ENCODE measurements at places on chromosomes 3 and 15. TPM values are rescaled to one million over a fixed set of nuclear protein-coding genes. Genes with fewer than 3 reads are reported as not detected.

GRCh38 chr15:68341760-68342725 lies 64.5 kb downstream of the FEM1B start:
- DNase-seq: no peak

DNA sequence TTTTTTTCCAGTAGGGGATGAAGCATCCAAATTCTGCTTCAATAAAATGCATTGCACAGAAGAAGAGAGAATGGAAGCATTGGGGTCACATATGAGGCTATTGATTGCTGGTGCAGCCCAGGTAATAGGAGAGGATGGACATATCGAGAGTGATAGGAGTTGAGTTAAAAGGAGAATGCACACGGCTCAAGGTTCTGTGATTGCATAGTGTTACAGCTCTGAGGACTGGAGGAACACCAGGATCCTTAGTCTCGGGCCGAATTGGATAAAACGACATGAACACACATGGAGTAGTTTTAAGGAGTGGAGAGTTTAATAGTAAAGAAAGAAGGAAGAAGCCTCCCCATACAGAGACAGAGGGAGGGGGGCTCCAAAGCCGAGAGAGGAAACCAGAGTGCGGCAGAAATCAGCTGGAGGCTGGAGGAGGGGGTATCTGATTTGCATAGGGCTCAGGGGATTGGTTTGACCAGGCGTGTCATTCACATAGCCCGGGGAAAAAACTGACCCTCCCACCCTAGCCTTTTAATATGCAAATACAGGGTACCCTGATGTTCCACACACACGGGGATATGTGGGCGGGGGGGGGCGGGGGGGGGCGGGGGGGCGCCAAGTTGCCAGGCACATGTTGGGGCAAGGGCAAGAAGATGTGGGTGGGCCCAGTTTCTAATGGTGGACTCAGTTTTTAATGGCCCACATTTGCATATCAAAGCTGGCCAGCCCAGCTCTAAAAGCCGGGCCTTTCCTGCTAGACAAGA lies 156.9 kb downstream of the AGBL1 start:
- no peak for DNase-seq

DNA sequence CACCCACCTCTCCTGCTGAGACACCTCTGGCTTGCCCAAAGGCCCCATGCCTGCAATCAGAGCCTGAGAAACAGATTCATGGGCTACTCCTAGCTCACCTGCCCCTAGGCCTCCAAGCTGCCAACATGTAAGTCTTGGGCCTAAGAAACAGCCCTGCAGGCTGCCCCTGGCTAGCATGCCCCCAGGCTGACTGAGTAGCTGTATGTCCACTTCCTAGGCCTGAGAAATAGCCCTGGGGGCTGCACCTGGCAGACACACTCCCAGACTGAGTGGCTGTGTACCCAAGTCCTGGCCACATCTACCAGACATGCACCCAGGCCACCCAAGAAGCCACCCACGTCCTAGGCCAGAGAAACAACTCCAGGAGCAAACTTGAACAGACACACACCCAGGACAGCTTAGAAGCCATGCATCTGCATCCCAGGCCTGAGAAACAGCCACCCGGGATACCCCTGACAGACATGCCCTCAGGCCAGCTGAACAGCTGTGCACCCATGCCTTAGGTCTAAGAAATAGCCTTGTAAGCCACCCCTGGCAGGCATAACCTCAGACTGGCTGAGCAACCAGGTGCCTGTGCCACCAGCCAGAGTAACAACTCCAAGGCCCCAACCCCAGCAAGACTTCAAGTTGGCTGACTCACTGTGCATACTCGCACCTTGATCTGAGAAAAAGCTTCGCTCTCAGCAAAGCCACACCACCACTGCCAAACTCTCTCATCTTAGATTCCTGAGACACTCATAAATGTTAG lies 12.0 kb upstream of the NRG4 start:
- DNase-seq: no peak

DNA sequence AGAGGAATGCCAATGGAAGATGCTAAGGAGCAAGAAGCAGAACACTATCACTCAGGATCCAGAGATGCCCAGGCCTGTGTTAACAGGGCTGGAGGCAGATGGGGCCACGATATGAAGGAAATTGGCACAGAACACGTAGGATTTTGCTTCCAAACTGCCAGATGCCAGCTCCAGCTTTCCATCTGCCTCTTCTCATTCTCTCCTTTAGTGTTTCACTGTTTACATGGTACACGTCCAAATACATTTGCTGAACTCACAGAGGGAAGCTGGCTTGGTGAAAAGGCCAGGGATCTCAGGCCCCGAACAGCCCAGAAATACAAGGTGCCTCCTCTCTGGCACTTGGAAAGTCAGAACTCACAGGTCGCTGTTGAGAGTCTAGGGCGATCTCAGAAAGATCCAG lies 187.0 kb downstream of the NTRK3 start:
- no peak for DNase-seq

GRCh38 chr15:66829551-66830121 lies 127.6 kb downstream of the SMAD6 start:
- DNase-seq: no peak

- no peak for DNase-seq
Observed at GRCh38 chr3:50372349-50372748, 13.0 kb upstream of the TMEM115 start.

DNA sequence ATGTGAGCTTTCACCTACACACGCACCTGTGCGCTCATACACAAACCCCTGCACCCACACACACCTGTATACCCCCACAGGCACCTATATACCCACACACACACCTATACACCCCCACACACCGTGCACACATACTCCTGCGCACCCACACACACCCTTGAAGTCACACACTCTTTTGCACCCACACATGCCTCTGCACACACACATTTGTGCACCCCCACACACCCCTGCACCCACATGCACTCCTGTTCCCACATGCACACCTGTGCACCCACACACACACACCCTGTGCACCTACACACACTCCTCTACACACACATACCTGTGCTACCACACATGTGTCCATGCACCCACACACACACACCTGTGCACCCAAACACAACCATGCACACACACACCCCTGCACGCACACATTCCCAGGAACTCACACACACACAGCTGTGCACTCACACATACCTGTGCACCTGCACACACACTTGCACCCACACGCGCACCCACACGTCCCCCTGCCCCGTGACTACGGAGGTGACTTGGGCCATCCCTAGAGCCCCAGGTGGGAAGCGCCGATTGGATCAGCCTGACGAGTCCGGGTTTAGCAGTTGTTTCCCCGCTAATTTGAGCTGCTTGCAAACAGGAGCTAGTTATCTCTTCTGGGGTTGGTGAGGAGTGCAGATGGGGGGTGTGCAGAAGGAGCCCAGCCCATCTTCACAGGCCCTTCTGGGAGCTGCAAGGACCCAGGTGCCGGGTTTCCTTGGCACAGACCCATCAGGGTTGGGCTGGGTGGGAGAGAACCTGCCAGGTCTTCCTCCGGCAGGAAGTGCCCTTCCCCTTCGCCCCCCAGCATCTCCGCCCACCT lies 97.8 kb downstream of the CHSY1 start:
- DNase-seq: no peak

GRCh38 chr15:50636146-50636545 lies 50.5 kb downstream of the TRPM7 start:
- no peak for DNase-seq

DNA sequence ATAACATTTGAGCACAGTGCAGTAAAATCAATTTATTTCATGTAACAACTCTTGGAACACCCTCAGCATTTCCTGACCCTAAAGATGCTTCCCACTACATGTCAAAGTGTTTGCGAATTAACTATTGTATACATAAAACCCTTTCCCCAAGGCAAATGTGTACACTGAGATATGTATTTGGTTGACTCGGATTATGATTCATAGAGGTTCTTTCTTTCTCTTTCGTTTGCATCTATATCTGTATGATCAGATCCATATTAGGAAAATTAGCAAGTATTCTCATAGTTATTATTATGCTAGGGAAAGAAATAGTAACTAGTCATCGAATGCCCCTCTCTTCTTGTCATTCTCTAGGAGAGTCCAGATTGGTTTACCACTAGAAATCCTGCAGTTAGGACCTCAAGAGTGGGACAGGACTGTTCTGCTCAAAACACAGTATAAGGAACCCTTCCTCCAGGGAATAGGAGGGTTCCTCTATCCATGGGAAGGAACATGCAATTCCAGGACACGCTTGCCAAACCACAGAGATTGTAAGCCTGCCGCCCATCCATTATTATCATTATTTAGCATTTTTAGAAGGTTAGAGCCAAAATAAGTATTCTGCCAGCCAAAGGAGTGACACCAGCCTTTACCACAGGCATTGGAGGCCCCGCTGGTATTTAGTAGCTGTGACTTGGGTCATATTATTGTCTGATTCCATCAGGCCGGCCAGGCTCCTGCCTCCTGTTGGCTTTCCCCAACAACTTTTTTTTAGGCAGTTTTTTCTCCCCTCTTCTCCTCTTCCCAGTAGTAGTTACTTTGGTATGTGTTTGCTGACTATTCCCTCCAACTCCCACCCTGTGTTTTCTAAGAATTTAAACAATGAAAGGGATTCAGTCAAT lies 100.7 kb downstream of the GALK2 start:
- DNase-seq: no peak

DNA sequence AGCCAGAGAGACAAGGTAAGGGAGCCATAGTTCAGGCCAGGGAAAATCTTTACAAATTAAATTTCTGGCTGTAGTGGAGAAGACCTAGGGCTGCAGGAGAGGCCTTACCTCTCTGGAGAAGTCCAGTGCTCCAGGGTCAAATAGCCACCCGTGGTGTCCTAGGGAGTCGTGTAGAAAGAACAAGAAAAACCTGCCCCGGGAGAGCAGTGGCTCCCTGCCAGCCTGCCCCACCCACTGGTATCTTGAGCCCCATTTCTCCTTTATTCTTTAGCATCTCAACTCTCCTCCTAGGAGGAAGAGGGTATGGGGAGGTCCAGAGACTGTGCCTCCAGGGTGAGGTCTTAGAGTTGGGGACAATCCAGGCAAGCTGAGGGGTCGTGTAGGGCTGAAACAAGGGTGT lies 32.1 kb upstream of the NTRK3 start:
- no peak for DNase-seq

DNA sequence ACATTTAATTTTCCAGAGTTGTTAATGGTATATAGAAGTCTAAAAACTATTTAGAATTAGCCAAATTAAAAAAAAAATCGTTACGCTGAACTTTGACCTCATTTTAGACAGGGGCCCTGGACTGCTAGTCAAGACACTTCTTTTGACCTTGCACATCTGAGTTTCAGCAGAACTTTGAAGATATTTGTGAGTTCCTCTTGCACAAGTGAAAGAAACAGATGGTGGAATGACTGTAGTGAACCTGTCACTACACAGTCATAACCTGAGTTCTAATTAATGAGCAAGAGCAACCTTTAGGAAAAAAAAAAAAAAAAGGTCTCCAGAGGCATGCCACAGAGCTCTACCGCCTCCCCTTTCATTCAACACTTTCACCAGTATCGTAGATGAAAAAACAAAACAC lies 5.3 kb downstream of the MYO5C start:
- DNase-seq: no peak

DNA sequence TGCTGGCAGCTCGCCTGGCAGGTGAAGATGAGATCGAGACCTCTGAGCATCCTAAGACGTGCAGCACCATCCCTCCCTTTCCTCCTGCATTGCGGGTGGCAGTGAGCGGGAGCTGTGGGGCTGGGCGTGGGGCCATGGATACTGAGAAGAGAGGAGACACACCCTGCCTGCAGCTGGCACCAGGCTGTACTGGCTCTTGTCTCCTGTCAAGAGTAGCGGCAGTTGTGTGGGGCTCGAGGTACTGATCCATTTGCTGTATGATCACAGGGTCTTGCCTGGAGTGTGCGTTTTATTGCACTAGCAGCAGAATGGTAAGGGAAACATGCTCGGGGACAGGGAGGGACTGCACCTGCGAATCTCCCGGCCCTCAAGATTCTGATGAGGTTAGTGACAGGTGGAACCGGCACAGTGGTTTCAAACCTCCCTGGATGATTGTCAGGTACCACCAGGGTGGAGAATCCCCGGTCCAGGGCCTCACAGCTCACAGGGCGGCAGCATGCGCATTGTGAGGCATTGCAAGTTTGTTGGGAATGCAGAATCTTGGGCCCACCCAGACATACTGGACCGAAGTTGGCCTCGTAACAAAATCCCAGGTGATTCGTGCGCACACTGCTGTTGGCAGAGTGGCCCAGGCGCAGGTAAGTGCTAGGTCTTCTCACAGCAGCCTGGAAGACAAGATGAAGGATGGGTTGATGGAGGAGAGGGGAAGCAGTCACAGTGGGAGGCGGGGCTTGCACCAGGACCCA lies 14.1 kb downstream of the SYNM start:
- no peak for DNase-seq

GRCh38 chr15:33135355-33135781 lies 59.1 kb downstream of the FMN1 start:
- no peak for DNase-seq

DNA sequence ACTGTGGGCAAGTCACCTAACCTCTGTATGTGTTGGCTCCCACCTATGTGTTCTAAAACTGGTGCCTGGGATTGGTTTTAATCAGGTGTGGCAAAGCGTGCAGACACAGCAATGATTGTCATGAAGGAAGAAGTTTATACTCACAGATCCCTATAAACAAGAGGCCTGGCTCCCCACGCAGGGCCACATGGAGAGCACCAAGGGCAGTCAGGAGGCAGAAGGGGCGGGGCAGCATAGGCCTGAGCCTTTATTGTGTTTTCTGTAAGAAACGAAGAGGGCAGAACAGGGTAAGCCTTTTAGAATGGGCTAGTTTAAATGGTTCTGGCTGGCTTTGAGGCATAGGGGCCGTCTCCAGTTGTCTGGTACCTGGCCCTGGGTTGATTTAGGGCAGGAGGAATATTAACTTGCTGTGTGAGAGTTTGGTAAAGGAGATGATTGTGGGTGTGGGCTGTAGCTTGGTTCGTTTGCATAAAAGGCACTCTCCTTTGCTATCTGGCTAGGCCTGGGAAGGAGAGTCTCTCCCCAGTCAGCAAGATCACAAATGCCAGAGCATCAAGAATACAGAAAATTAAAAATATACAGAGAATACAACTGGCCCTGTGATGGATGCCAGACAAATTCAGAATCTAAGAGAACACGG lies 2.2 kb upstream of the FBXW12 start:
- DNase-seq: no peak

GRCh38 chr15:69313432-69314000 lies 14.8 kb downstream of the PAQR5 start:
- no peak for DNase-seq

RBPMS2 gene
- 9.5 TPM for polyA plus RNA-seq

ARGFX gene
- not detected for polyA plus RNA-seq

ERC2 gene
- polyA plus RNA-seq: 4.0 TPM

CYP1A1 gene
- polyA plus RNA-seq: 0.07 TPM

COLQ gene
- 5.3 TPM for polyA plus RNA-seq

GNL3 gene
- 107 TPM for polyA plus RNA-seq

TEX55 gene
- not detected for polyA plus RNA-seq

TUSC7 gene
- not detected for polyA plus RNA-seq

MORF4L1 gene
- 842 TPM for polyA plus RNA-seq

LCTL gene
- 0.17 TPM for polyA plus RNA-seq

GATA2 gene
- polyA plus RNA-seq: 36.4 TPM

FURIN gene
- 42.1 TPM for polyA plus RNA-seq

OIP5 gene
- 8.8 TPM for polyA plus RNA-seq

B2M gene
- polyA plus RNA-seq: 1,212 TPM

ATP2B2 gene
- polyA plus RNA-seq: 0.40 TPM

ZNF860 gene
- polyA plus RNA-seq: 2.5 TPM

EIF4E3 gene
- polyA plus RNA-seq: 12.6 TPM

A4GNT gene
- polyA plus RNA-seq: 0.96 TPM

AQP9 gene
- 0.18 TPM for polyA plus RNA-seq

SACM1L gene
- 58.8 TPM for polyA plus RNA-seq

THRB gene
- 28.1 TPM for polyA plus RNA-seq

ZNF620 gene
- 9.6 TPM for polyA plus RNA-seq

All from right renal cortex interstitium (tissue), 3 donors.